ENCODE measurements at places on chromosomes 6 and 20. TPM values are rescaled to one million over a fixed set of nuclear protein-coding genes. Genes with fewer than 3 reads are reported as not detected.

The SNAP25 gene
- 1.1 TPM for total RNA-seq

The SMLR1 gene
- total RNA-seq = not detected

The RIN2 gene
- 84.3 TPM for total RNA-seq

The TFAP2D gene
- not detected for total RNA-seq

The ARG1 gene
- total RNA-seq = not detected

The SNRNP48 gene
- total RNA-seq = 28.8 TPM
